ENCODE measurements at places on chromosomes 3 and 15. TPM values are rescaled to one million over a fixed set of nuclear protein-coding genes. Genes with fewer than 3 reads are reported as not detected.

DNA sequence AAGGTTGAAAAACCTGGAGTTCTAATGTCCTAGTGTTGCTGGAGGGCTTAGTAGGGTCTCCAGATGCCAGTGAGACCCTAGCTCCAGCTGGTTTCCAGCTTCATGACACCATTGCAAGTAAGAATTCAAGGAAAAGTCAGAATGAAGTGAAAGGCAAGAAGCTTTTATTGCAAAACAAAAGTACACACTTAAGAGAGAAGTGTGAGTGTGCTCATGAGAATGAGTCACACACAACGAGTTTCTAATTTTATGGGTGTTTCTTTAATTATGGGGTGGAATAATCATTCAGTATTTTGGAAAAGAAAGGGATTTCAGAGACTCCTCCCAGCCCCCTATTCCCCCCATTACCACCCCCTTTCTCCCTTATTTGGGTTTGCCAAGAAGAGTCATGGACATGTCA, 24.6 kb upstream of the ZNF502 start:
- DNase-seq = no peak

- DNase-seq = no peak
Measured at GRCh38 chr3:184561913-184562877, 610 bp downstream of the EPHB3 start.

- no peak for DNase-seq
Measured at GRCh38 chr3:15952543-15953175, 154.9 kb upstream of the ANKRD28 start.

The GTF2E1 gene
- 36.6 TPM for total RNA-seq

The CADPS gene
- total RNA-seq = not detected

The KLF15 gene
- total RNA-seq = 0.05 TPM

- DNase-seq = no peak
Measured at GRCh38 chr3:194112120-194113106, 23.5 kb upstream of the HES1 start.

GRCh38 chr3:164155400-164155799, 922.9 kb downstream of the SI start:
- no peak for DNase-seq

The MRAS gene
- total RNA-seq = 14.1 TPM

The GOLGA8H gene
- 0.23 TPM for total RNA-seq

- DNase-seq = no peak
Measured at GRCh38 chr15:40550341-40551037, 14.4 kb downstream of the CCDC32 start.

The PTPN9 gene
- 23.2 TPM for total RNA-seq

GRCh38 chr3:28903171-28903601, 377.7 kb upstream of the RBMS3 start:
- DNase-seq = no peak

The SMAD6 gene
- total RNA-seq = 4.7 TPM

GRCh38 chr15:61038387-61038786, 190.7 kb downstream of the RORA start:
- no peak for DNase-seq

The CTXND1 gene
- total RNA-seq = not detected

The CNTN3 gene
- total RNA-seq = not detected

DNA sequence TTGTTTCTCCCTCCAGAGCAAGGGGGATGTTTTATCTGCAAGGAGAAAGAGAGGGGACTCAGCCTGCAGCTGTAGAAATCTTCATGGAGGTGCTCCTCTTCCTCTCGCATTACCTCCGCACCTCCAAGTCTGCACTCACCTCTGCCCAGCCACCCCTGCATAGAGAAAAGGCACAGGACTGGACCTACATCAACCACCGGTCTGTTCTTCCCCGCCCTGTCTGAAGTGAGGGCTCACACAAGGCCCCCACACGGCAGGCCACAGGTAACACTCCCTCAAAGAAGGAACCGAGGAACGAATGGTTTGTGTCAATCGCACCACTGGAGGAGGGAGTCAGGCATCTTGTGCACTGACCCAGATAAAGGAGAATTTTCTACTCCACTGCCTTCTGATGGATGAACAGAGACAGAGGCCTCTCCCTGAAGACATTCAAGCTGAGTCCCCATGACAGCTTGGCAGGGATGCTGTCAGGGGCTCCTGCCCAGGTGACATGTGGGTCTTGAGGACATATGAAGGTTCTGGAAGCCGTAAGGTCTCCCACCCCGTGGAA, 260.3 kb downstream of the XXYLT1 start:
- no peak for DNase-seq

- DNase-seq = no peak
Measured at GRCh38 chr3:49906073-49906743, 2.5 kb upstream of the MST1R start.

The NUP210 gene
- total RNA-seq = 2.2 TPM

- DNase-seq = no peak
Measured at GRCh38 chr15:83844742-83845141, 190.8 kb downstream of the ADAMTSL3 start.

- no peak for DNase-seq
Measured at GRCh38 chr3:170056710-170057454, 19.1 kb downstream of the GPR160 start.

DNA sequence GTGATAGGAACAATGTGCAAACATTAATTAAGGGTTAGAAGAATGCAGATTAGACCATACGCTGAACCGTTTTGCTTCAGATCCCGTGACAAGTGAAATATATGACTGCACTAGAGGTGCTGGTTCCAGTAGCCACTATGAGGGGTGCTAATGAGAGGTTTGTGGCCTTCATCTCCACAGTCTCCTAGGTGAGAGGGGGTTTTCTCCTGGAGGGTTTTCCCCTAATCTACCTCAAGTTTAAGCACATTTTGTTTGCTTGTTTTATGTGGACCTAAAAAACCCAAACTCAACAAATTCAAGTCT, 13.7 kb upstream of the SHF start:
- DNase-seq = no peak

DNA sequence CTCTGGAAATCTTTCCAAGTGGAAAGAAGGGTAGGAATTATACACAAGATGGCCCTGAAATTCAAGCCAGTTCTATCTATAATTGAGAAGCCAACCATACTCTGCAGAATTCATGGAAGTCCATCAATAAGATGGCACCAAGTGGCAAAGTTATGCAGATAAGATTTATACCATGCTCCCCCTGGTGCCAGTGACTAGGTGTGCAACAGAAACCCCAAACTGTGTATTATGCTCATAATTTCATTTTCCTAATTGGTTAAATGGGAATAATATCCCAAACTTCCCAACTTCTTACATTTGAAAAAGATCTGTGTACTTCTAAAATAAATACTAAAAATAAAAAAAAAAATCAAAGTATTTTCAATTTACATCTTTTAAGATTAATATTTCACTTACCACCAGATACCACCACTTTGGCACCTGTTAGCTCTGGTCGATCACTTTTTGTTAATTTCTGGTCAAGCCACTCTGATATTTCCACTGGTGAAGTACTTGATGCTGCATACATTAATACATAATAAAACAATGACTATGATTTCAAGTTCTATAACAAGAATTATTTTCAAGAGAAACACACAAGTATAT, 25.9 kb downstream of the ETFA start:
- DNase-seq = no peak

GRCh38 chr3:63514678-63515077, 137.8 kb upstream of the SNTN start:
- no peak for DNase-seq

The CHRNB4 gene
- not detected for total RNA-seq

The SERPINI2 gene
- total RNA-seq = not detected

DNA sequence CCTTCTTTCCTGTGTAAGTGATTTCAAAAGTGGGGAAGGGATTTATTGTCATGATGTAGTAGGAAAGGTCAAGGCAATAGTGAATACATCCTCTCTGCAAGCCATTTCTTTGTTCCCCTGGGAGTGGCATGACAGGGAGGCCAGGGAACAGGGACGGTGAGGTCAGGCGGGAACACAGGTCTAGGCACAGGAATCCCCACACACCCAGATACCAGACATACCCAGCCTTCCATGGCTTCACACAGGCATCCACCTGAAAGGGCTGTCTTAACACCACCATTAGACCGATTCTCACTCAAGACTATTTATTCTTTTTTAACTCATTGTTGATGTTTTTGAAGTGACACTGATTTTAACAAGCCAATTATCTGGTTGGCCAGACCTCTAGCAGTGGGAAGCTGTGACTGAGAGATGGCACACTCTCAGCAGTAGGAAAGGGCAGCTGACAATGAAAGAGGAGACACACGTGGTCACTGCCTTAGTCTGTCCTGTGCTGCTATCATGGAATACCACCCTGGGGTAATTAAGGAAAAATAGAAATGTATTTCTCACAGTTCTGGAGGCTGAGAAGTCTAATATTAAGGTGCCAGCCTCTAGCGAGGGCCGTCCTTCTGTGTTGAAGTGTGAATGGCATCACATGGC, 74.6 kb upstream of the MYZAP start:
- no peak for DNase-seq

DNA sequence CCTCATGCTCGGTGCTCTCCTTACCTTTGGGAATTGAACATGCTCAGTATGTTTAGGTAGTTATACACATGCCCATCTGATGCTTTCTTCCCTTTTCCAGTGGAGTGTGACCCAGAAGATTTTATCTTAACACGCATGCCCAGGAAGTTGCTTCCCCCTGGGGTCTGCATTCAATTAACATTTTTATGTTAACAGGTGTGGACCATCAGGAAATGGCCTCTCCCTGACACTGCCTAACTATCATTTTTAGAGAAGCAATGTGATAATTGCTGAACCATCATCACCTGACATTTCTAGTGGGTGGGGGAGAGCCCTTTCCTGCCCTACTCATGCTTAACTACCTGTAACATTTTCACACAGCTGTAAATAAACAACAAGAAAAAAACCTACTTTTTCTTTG, 55.1 kb upstream of the TGFBR2 start:
- DNase-seq = no peak

The SLC12A1 gene
- not detected for total RNA-seq

The STAC gene
- total RNA-seq = 7.4 TPM

DNA sequence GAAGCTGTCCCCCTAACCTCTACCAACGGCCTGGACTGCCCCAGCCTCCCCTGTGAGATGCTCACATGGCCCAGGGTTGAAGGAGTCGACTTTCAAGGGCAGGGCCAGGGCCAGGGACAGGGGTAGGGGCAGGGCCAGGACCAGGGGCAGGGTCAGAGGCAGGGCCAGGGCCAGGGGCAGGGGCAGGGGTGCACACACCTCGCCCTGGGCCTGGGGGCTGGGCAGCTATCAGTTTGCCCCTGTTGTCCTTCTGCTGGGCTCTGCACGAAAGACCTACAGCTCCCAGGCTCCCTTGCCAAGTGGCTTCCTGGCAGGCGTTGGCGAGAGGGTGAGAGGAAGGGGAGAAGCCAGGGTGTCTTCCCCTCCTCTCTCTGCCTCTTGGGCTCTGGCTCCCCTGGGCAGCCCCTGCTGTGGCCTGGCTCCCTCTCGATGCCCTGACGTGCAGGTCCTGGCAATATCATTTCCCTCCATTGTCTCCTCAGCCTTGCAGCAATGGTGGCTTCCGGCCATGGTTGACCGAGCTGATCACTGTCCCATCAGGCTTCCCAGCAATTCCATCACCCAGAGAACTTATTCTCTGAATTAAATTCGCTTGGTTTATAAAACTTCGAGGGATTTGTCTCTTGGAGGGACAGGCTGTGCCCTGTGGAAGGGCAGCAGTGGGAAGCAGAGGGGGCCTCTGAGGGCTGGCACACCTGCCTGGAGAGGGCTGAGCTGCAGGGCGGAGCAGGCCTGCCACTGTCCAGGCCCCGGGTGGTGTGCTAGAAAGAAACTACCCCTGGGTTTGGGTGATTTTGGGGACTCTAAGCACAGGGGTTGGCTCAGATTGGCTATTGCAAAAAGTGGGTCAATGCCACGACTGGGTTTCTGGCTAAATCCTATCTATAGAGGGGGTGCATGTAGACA, 13.9 kb downstream of the PRR23E start:
- no peak for DNase-seq

DNA sequence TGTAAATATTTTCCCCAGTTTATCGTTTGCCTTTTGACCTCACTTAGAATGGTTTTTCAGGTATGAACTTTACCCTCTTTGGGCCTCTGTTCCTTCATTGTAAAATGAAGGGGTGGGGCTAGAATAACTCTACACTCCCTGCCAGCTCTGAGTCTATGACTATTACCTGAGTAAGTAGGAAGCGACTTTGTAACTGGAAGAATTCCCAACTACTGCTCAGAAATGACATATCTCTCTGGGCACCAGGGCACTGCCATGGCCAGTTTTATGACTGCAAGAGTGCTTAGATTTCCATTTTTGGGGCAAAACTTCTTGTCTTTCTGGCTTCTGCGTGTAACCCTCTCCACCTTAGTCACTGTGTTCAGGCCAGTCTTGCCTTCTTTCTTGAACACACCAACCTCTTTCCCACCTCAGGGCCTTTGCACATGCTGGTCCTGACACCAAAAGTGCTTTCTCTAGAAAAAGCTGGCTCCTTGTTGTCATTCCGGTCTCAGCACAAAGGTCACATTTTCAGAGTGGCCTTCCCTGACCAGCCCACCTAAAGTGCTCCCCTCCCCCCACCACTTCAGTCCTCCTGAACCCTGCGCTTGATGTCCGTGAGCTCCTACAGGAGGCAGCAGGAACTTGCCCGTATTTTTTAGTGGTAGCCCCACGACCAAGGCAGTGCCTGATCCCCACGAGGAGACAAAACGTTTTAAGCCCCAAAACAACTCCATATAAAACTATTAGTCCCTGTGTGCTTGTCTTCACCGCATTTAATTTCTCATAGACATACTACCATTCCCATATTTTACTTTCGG, 25.6 kb downstream of the CDCP1 start:
- no peak for DNase-seq

The NMB gene
- 6.1 TPM for total RNA-seq

The MKRN3 gene
- 0.58 TPM for total RNA-seq

DNA sequence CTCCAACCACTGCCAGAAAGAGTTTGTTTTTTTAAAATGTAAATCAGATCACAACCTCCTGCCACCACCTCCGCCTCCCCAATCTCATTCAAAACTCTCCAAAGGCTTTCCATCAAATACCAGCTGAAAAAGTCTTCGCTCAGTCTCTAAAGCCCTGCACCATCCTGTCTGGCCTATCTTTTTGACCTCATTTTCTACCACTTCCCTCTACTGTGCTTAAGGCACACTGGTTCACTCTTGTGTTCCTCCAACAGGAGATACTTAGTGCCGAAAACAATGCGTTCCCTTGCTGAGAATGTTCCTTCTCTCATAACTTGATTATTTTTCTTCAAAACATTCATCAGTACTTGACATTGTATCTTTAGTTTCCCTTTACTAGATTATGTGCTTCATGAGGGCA, 3.5 kb downstream of the BTBD1 start:
- no peak for DNase-seq

The GOLGA6A gene
- not detected for total RNA-seq

Data from glomerular endothelial cell (primary cell).